Psoas muscle (tissue), 8 donors: ENCODE measurements at places on chromosomes 12 and 14. TPM values are rescaled to one million over a fixed set of nuclear protein-coding genes. Genes with fewer than 3 reads are reported as not detected.

The RFX4 gene
- not detected for total RNA-seq

The SSTR1 gene
- 0.27 TPM for total RNA-seq

The RHOJ gene
- 3.2 TPM for total RNA-seq

The RGS6 gene
- 1.6 TPM for total RNA-seq

The MON2 gene
- 14.7 TPM for total RNA-seq

The LRIG3 gene
- 5.1 TPM for total RNA-seq

The SYT1 gene
- total RNA-seq: not detected

The SYNJ2BP gene
- total RNA-seq: 27.9 TPM

The CELA1 gene
- total RNA-seq: not detected

The FZD10 gene
- 0.62 TPM for total RNA-seq

The DDX24 gene
- total RNA-seq: 145 TPM

The SLC4A8 gene
- 0.16 TPM for total RNA-seq

The SUSD6 gene
- 23.4 TPM for total RNA-seq

The DIO2 gene
- 0.76 TPM for total RNA-seq

The TGFB3 gene
- total RNA-seq: 196 TPM

The AKAP3 gene
- total RNA-seq: 0.95 TPM

The RNASE7 gene
- 0.34 TPM for total RNA-seq

The LYSET gene
- total RNA-seq: 19.7 TPM

The SH2B3 gene
- 11.9 TPM for total RNA-seq

The PTPN6 gene
- total RNA-seq: 7.6 TPM

The PLD4 gene
- total RNA-seq: 0.04 TPM

The ANO2 gene
- total RNA-seq: 5.7 TPM

The SCN8A gene
- total RNA-seq: 0.44 TPM

The LPAR5 gene
- total RNA-seq: 0.30 TPM

The CISTR gene
- total RNA-seq: not detected

The GMPR2 gene
- total RNA-seq: 24.3 TPM

The CLEC2D gene
- 1.9 TPM for total RNA-seq

The TBC1D30 gene
- total RNA-seq: 0.58 TPM

The CLEC9A gene
- not detected for total RNA-seq

The MAPKAPK5 gene
- 26.1 TPM for total RNA-seq

The TAS2R9 gene
- not detected for total RNA-seq

The TMEM229B gene
- total RNA-seq: 0.60 TPM

The MYF6 gene
- total RNA-seq: 480 TPM

The NEUROD4 gene
- not detected for total RNA-seq

The LRRIQ1 gene
- total RNA-seq: not detected

The CDH24 gene
- total RNA-seq: 0.32 TPM

The GZMH gene
- total RNA-seq: not detected

The KRT5 gene
- not detected for total RNA-seq

The DEPDC4 gene
- 0.47 TPM for total RNA-seq

The IFT43 gene
- 18.7 TPM for total RNA-seq

The INHBC gene
- total RNA-seq: not detected

The KIF5A gene
- total RNA-seq: 0.21 TPM

The TM9SF1 gene
- total RNA-seq: 22.0 TPM

The FERMT2 gene
- 78.3 TPM for total RNA-seq

The PTPN21 gene
- 14.8 TPM for total RNA-seq

The FOXG1 gene
- not detected for total RNA-seq

The IL26 gene
- total RNA-seq: not detected

The CACNA1C gene
- 1.0 TPM for total RNA-seq

The KANSL2 gene
- 31.5 TPM for total RNA-seq
